Uterus (tissue), 4 donors: ENCODE measurements at places on chromosomes 11 and 22.

- no peak for DNase-seq
These were observed 97.7 kb downstream of the ARFGAP2 start for GRCh38 chr11:47078751-47079521.

- DNase-seq, result no peak
These were observed 2.1 kb upstream of the TMPRSS4 start for GRCh38 chr11:118074785-118075184.

DNA sequence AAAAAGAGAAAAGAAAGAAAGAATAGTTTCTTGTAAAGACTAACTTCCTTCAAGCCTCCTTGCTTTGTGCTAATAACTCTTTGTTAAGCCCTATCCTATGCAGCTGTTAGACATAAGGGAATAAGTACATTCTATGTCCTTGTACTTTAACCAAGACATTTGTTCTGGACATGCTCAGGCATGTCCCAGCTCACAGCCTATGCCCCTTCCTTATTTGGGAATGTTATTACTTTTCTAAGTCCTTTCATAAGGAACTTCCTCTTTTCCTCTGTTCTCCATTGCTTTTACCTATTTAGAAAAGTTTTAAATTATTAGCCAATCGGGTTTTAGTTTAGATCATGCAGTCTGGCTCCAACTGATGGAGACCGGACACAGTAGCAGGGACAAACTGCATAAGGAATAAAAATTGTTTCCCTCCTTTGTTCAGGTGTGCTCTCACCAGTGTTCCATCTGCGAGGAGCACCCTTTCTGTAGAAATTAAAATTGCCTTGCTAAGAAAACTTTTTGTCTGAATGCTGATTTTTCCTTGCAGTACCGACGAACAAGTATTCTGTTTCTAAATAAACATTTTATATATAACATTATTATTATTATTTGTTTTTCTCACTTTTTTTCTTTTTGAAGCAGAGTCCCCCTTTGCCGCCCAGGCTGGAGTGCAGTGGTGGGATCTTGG is 21.6 kb upstream of the SPINDOC start:
- DNase-seq, result no peak

DNA sequence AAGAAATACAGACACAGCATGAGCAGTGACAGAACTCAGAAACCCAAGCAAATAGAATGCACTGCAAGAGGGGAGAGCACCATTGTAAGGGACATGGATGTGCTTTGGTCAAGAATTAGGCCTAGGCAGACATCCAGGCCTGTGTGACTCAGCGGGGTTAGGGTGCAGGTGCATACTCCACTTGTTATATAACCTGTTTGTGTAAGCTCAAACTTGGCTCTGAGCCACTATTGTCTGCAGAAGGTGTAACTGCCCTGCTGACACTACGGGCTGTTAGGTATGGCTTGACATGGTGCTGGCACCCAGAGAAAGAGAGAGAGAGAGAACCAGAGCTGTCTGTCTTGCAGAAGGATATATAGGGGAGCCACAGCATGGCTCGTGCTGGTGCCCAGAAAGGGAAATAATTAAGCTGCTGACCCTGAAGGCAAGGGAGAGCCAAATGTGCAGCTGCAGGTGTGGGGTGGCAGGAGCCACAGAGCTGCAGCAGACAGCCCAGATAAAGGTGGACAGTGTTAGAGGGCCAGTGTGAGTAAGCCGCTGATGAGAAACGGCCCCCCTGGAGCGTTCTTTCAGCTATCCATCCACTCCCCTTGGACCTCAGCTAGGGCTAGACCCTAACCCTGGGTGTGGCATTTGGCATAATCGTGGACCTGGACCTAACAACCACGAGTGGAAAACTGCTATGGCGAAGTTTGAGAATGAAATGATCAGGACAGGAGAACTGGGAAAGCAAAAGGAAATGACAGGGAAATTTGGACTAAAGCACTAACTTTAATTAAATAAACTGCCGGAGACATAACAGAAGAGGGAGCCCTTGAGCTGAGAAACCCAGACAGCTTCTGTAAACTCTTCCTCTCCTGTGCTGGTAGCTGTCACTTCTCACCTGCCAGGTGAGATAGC is 253.0 kb upstream of the CCDC179 start:
- DNase-seq, result no peak

DNA sequence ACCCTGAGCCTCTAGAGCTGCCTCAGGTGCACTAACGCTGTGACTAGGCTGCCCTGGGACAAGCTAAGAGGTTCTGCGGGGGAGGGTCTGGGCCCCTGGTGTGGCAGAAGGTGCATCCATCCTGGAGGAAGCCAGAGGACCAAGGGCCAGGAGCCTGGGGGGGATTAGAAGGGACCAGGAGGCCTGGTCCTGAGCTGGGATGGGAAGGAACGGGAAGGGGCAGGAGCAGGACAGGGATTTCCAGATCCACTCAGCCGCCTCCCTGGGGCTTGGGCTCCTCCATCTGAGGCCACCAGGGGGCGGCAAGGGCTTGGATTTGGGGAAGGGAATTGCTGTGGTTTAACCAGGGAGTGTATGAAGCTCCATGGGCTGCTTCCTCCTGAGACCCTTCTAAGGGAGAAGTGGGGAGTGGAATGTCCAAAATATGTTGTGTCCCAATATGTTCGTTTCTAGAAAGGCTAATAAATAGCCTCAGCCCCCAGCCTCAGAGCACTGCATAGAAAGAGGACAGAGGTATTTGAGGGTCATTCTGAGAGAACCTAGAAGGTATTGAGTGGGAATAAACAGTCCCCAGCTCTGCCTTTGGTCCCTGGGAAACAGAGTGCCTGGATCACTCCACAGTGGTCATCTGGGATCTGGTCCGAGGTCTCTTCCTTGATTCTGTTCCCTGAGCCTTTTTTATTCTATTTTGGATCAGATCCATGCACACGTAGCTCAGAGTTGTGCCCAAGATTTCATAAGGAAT is 17.4 kb upstream of the PRAME start:
- no peak for DNase-seq

DNA sequence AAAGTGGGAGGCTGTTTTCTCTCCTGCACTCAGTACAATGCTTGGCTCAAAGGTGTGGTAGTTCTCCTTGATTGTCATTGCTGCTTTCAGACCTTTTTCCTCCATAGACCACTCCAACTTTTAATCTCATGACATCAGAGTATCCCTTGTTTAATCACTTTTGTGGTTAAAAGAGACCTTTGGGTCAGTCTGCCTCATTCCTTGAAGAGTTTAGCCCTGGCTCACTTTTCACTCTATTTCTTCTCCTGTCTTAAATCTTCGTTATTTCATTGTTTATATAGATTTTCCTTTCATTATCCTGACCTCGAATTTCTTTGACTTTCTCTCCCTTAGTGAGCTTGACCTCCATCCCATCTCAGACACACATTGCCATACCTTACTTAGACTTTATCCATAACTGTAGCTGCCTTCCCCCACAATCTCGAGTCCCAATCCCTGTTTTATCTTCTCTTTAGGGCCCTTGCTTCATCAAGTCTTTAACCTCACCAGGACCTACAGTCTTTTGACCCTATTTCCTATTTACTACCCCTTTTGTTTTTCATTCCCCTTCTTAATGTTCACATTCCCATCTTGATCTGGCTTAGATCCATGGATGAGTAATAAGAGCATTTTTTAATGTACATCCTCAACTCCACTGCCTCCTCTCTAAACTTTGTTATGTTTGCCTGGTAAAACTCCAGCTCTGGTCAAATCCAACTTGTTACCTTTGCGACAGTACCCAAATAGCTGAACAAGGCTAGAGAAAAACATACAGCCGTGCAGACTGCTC is 9.5 kb downstream of the ATXN10 start:
- DNase-seq, result no peak

- DNase-seq, result peak; percentile 33
These were observed 193.5 kb upstream of the PITPNB start for GRCh38 chr22:28112548-28113043.

DNA sequence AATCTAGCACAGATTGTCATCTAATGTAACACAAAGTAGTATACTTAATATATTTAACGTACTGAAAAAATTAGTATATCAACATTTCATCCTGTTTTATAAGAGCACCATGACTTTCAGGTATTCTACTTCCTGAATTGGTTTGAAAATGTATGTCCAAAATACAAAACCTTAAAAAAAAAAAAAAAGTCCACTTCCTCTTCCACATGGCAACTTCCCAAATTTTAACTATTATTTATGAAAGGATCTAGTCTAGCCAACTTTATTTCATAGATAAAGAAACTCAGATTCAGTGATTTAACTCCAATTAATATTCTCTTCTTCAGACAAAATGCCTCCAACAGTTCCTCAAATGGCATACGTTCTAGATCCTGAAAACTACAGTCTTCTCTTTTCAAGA is 44.0 kb downstream of the PIK3C2A start:
- DNase-seq, result no peak

- no peak for DNase-seq
These were observed 130.8 kb downstream of the GALNT18 start for GRCh38 chr11:11491014-11491413.

GRCh38 chr11:46676436-46677158 is 23.8 kb downstream of the ARHGAP1 start:
- DNase-seq, result no peak

- DNase-seq, result no peak
These were observed 52.0 kb downstream of the CBL start for GRCh38 chr11:119258180-119258579.

DNA sequence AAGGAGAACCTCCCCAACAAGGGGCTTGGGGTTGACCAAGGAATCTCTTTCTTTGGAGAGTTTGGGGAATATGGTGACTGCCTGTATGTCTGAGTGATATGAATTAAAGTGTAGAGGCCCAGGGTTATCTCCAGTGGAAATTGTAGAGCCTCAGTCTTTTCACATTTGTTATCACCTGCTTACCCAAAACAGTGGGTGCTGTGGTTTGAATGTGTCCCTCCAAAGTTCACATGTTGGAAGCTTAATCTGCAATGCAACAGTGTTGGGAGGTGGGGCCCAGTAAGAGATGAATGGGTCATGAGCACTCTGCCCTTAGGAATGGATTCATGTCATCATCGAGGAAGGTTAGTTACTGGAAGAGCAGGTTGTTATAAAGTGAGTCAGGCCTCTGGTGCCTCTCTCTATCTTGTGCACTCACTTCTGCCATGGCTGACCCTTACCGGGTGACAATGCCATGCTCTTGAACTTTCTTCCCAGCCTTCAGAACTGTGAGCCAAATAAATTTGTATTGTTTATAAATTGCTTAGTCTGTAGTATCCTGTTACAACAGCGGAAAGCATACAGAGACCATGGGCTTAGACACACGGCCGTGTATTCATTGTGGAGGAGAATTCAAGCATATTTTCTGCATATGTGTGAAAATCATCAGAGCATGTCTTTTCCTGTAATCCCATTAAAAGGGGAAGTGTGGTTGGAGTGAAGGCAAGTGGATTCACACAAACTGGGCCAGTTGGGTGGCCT is 114.1 kb upstream of the TBCEL start:
- no peak for DNase-seq

- peak; percentile 96 for DNase-seq
These were observed 2.3 kb downstream of the TSPAN4 start for GRCh38 chr11:844693-845644.

DNA sequence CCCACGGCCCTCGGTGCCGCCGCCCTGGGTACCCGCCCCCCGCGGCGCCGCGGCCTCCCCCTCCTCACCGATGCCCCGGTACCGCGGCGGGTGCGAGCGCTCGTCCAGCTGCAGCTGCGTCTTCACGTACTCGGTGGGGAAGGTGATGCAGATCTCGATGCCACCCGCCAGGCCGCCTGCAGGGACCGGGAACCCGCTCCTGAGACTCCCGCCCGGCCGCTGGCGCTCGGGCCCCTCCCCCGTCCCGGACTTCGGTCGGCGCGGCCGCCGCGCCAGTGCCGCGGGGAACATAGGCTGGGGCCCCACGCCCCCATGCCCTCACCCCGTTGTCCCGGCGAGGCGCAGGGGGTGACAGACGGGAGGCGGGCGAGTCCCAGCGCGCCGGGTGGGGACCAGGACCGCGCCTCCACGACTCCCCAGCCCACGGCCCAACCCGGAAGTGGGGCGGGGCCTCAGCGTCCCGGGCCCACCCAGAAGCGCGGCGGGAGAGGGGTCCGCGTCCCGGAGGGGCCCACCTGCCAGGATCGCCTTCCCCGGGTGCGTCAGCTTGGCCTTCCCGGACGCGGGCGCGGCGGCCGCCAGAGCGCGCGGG is 375 bp downstream of the SLC25A1 start:
- peak; percentile 46 for DNase-seq

DNA sequence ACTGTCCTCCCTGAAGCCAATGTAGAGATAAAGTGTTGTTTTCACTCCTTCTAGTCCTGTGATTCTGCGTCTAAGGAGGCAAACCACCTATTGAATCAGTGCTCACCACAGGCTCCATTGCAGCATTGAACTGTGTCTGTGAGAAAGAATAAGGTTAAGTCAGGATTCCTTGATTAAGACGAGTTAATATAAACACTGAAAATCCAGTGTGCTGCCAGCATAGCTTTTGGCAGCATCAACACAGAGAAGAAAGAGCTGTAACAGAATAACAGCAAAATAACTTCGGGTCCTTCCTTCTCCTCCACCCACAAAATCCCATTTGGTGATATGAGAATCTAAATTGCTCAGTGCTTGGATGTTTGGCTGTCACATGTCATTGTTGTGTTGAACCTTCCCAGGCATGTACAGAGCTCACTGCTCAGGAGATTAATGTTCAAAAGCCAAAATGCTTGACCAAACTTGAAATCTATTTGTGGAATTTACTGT is 185.2 kb upstream of the DDI1 start:
- no peak for DNase-seq

DNA sequence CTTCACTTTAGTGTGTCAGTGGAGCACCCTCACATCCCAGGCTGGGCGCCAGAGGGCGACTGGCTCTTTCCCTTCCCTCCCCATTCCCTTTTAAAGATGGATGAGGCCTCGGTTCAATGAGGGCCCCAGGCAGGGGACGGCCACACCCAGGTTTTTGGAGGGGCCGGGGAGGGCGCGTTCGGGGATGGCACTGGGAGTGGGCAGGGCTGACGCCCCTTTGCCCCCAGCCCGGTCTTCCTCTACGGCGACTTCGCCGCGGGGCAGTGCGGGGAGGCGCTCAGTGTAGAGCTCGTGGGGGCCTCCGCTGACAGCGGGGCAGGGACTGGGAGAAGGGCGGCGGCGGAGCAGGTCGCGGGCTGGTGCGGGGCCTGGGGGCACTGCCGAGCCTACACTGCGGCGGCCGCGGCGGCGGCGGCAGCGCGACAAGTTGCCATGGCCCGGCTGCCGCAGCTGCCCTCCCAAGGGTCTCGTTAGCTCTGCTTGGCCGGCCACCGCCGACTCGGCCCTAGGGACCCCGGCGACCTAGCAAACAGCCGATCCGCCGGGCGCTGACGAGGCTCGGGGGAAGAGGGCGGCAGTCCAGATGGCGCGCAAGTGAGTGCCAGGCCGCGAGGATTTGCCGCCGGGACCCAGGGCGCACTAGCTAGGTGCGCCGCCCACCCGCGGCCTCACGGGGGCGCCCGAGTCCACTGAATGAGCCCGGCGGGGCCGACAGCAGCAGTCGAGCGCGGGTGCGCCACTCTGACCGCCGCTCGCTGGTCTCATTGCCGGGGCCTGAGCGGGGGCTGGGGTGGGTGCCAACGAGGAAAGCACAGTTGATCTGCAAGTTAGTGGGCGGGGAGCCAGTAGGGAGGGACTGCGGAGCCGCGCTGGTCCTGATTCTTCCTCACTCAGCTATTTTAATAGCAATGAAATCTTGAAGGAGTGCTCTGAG is 92.7 kb downstream of the RRM1 start:
- DNase-seq, result peak; percentile 96

GRCh38 chr11:77322926-77323590 is 21.6 kb upstream of the GDPD4 start:
- no peak for DNase-seq

- DNase-seq, result no peak
These were observed 477.0 kb upstream of the CHORDC1 start for GRCh38 chr11:90699791-90700400.

GRCh38 chr11:8826901-8827560 is 84.0 kb upstream of the AKIP1 start:
- no peak for DNase-seq
